ENCODE measurements at places on chromosomes 2 and 18. TPM values are rescaled to one million over a fixed set of nuclear protein-coding genes. Genes with fewer than 3 reads are reported as not detected.

Gene MEIS1
- not detected for total RNA-seq

Gene MBD1
- total RNA-seq = 117 TPM

Gene ADGRF3
- 1.0 TPM for total RNA-seq

Gene M1AP
- total RNA-seq = not detected

Gene ALPI
- not detected for total RNA-seq

Gene NAT8
- not detected for total RNA-seq

Gene CROCC2
- total RNA-seq = not detected

GRCh38 chr2:165450156-165450555 lies 19.3 kb upstream of the CSRNP3 start:
- peaks cover 13% of the 10 kb centered on the region for H3K27me3 ChIP-seq
- H3K4me1 ChIP-seq = no peaks in the 10 kb centered on the region
- H3K36me3 ChIP-seq = no peaks in the 10 kb centered on the region
- no peak overlapping the region for H3K27ac ChIP-seq

GRCh38 chr2:166240387-166241313 lies 112.8 kb upstream of the SCN1A start:
- H3K4me1 ChIP-seq = no peaks in the 10 kb centered on the region
- H3K27me3 ChIP-seq = no peaks in the 10 kb centered on the region
- DNase-seq = no peak
- H3K27ac ChIP-seq = no peak overlapping the region
- H3K36me3 ChIP-seq = no peaks in the 10 kb centered on the region
- H3K4me3 ChIP-seq = no peak overlapping the region

- H3K27me3 ChIP-seq = no peaks in the 10 kb centered on the region
- H3K4me3 ChIP-seq = no peak overlapping the region
- no peak overlapping the region for H3K27ac ChIP-seq
- H3K36me3 ChIP-seq = no peaks in the 10 kb centered on the region
- H3K4me1 ChIP-seq = no peaks in the 10 kb centered on the region
These were observed 548.9 kb upstream of the SYT4 start for GRCh38 chr18:43826215-43826614.

- no peak overlapping the region for H3K4me3 ChIP-seq
- H3K27ac ChIP-seq = no peak overlapping the region
- H3K27me3 ChIP-seq = peaks cover 15% of the 10 kb centered on the region
- no peaks in the 10 kb centered on the region for H3K4me1 ChIP-seq
- no peaks in the 10 kb centered on the region for H3K36me3 ChIP-seq
These were observed 30.9 kb downstream of the ANTXR1 start for GRCh38 chr2:69043736-69044400.

DNA sequence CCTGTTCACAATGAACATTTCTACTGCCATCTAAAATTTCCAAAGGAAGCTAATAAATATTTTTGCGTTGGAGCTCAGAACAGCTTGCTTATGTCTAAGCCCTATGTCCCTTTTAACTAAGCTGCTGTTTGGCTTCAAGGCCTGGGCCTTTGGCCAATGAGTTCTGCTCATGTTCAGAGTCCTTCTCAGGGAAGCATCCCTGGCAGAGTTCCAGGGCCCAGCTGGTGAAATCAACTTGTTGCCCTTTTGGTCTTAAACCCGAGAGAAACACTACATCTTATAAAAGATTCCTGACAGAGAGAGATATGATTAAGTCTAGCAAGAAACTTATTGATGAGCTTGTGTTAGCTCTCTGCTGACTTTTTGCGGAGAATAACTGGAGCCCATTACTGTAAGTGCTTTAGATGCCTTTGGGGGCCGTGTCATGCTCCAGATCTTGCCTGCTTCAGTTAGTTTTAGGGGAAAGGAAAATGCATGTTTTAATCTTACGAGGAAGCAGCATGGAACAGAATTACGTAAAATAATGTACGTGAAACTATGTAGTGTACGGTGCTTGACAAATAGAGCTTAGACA lies 102.5 kb upstream of the NOSTRIN start:
- H3K27me3 ChIP-seq = no peaks in the 10 kb centered on the region
- peaks cover 19% of the 10 kb centered on the region for H3K36me3 ChIP-seq
- H3K4me1 ChIP-seq = no peaks in the 10 kb centered on the region
- no peak overlapping the region for H3K4me3 ChIP-seq
- H3K27ac ChIP-seq = no peak overlapping the region

- no peaks in the 10 kb centered on the region for H3K36me3 ChIP-seq
- H3K4me1 ChIP-seq = no peaks in the 10 kb centered on the region
- H3K4me3 ChIP-seq = no peak overlapping the region
- no peaks in the 10 kb centered on the region for H3K27me3 ChIP-seq
- DNase-seq = no peak
These were observed 13.2 kb upstream of the RRM2 start for GRCh38 chr2:10109311-10109710.

GRCh38 chr2:165833156-165833555 lies 39.1 kb upstream of the GALNT3 start:
- H3K36me3 ChIP-seq = no peaks in the 10 kb centered on the region
- DNase-seq = no peak
- H3K27ac ChIP-seq = no peak overlapping the region
- no peaks in the 10 kb centered on the region for H3K4me1 ChIP-seq

DNA sequence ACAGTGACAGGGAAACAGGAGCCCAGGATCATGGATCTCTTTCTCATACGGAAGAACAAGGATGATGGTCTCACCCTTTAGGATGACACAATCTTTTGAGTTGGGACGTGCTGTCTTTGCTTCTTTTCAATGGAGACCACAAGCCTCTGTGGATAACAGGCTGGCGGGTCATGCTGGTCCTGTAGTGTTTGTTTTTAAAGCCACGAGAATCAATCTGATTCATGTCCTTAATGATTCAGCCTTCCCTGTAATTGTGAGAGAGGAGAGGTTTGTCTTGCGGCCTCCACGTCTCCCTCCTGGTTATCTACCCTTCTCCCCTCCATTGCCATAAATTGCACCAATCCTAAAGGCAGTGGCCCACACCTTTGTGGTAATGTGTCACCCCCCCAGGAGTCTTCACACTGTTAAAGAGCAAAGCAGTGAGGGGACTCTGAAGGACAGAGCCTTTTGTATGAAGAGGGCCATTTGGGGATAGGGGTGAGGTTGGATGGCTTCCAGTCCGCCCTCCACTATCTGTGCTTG lies 87.7 kb upstream of the TGFA start:
- no peak for DNase-seq
- no peak overlapping the region for H3K27ac ChIP-seq
- peaks cover 3% of the 10 kb centered on the region for H3K27me3 ChIP-seq
- H3K4me1 ChIP-seq = no peaks in the 10 kb centered on the region
- no peaks in the 10 kb centered on the region for H3K36me3 ChIP-seq
- H3K4me3 ChIP-seq = no peak overlapping the region

DNA sequence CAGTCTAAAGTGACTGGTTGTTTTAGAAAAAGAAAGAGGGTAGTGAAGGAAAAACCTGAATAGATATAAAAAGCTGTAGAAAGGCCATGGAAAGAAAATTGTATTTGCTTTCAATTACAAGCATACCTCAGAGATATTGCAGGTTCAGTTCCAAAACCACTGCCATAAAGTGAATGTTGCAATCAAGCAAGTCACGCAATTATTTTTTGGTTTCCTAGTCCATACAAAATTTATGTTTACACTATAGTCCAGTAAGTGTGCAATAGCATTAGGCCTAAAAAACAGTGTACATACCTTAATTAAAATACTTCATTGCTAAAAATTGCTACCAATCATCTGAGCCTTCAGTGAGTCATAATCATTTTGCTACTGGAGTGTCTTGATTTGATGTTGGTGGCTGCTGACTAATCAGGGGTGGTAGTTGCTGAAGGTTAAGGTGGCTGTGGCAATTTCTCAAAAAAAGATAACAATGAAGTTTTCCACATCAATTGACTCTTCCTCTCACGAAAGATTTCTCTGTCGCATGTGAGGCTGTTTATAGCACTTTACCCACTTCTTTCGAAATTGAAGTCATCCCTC lies 2003.8 kb upstream of the PIK3C3 start:
- H3K27me3 ChIP-seq = no peaks in the 10 kb centered on the region
- DNase-seq = no peak
- H3K4me3 ChIP-seq = no peak overlapping the region

DNA sequence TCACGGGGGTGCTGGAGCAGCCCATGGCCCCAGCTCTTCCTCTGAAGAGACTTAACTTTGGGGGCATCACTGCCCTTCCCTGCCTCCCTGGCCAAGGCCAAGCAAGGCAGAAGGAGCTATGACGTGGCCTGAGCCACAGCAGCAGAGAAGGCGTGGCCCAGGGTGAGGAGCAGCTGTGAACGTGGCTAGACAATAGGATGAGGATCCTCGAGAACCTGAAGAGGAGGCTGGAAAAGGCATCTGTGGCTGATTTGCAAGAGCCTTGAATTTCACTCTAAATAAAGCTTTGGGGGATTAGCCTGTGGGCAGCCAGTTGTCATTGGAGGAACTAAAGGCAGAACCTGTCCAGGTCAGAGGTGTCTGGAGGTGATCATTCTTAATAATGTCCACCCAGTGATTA lies 652.9 kb upstream of the ID2 start:
- no peak for DNase-seq
- no peak overlapping the region for H3K4me3 ChIP-seq
- H3K4me1 ChIP-seq = no peaks in the 10 kb centered on the region
- H3K36me3 ChIP-seq = no peaks in the 10 kb centered on the region

DNA sequence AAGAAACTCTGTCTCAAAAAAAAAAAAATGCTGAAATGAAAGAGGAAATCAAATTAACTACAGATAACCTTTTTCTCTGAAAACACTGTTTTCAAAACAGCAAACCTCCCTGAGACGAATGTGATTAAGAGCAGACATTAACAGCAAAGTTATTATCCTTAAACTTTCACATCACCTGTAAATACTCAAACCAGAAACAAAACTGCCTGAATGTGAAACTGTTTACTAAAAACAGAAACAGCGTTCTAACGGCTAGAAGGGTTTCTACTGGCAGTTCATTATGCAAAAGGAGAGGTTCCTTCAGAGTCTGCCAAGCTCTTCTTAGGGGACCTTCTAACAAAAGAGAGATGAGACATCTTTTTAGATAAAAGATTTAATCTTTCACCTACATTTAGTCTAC lies 45.9 kb downstream of the PNO1 start:
- H3K4me1 ChIP-seq = peaks cover 72% of the 10 kb centered on the region
- peak overlapping the region; percentile 88 for H3K27ac ChIP-seq
- no peak for DNase-seq
- H3K36me3 ChIP-seq = peaks cover 28% of the 10 kb centered on the region
- H3K4me3 ChIP-seq = peak overlapping the region; percentile 76

DNA sequence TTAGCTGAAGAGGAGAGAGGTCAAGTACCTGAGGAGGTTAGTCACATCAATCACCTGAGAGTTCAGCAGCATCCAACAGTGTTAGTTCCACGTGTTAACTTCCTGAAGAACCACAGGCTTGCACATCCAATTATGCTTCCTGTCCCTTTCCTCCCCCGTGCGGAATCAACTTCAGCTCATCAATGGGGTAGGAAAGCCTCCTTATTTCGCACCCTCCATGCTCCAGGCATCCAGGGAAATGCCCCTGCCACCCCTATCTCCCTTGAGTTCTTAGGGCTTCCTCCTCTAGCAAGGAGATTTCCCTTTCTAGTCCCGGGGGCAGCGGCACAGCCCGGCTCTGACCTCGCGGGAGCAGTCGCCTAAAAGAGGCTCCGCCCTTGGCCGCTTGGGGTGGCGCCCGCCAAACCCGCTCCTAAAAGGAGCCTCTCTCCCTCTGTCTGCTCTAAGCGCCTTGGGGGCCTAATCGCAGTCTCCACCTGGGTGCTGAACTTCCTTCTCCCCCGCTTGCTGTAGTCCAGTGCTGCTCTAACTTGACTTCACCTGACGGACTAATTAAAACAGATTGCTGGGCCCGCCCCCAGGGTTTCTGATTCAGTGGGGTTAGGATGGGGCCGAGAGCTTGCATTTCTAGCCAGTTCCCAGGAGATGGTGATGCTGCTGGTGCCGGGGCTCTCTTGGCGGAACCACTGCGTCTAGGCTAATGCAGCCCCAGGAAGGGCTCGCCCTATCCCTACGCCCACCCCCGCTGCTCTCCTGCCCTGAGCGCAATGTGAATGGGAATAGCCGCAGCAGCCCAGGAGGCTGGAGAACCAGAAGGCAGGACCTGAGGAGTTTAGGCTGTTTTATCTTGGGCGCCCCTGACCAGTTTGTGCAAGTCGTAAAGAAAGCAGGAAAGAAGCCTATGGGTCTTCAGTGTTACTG lies 3.4 kb upstream of the TET3 start:
- peaks cover 59% of the 10 kb centered on the region for H3K4me1 ChIP-seq
- peak overlapping the region; percentile 79 for H3K4me3 ChIP-seq
- H3K36me3 ChIP-seq = peaks cover 8% of the 10 kb centered on the region
- no peak overlapping the region for H3K27ac ChIP-seq

DNA sequence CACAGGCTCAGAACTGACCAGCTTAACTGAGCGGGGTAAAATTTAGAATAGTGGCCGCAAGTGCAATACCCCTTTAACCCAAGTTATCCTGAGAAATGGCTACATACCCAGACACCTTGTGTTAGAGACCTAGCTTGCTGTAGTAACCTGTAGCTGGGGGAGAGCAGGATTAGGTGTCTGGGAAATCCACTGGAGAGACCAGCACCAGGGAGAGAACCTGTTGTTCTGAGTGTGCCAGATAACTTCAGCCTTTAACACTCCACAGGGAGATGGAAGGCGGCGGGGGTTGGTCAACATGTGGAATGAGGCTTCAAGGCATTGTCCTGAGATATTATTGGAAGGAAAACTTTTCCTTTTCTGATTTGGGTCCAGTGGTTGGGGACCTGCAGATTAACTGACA lies 356.0 kb downstream of the PTPRM start:
- H3K27me3 ChIP-seq = no peaks in the 10 kb centered on the region
- H3K36me3 ChIP-seq = no peaks in the 10 kb centered on the region
- no peak for DNase-seq
- H3K27ac ChIP-seq = no peak overlapping the region

GRCh38 chr18:42255908-42256765 lies 301.1 kb downstream of the PIK3C3 start:
- no peak overlapping the region for H3K27ac ChIP-seq
- no peaks in the 10 kb centered on the region for H3K4me1 ChIP-seq
- H3K27me3 ChIP-seq = no peaks in the 10 kb centered on the region
- no peak for DNase-seq

DNA sequence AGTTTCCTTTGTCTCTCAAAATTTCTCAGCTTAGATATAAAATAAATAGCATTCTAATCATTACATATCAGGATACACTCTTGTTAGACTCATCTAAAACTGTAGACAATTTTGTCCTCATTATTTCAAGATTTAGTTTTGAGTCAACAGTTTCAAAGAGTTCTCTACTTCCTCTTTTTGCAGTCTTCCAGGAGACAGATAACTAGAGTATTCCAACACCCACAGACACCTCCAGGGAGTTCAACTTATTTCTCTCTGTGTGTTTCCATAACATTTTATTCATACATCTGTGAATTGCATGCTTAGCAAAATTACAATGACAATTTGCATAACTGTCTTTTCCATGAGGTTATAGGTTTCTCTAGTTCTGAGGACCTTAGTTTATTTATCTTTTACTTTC lies 166.6 kb upstream of the HNMT start:
- no peak overlapping the region for H3K4me3 ChIP-seq
- H3K27me3 ChIP-seq = no peaks in the 10 kb centered on the region
- DNase-seq = no peak
- no peaks in the 10 kb centered on the region for H3K36me3 ChIP-seq
- no peaks in the 10 kb centered on the region for H3K4me1 ChIP-seq

All from activated B cell treated with CpG ODN at 0.5 μM for 24 hours (primary cell).